ENCODE measurements at places on chromosomes 5 and 9.

DNA sequence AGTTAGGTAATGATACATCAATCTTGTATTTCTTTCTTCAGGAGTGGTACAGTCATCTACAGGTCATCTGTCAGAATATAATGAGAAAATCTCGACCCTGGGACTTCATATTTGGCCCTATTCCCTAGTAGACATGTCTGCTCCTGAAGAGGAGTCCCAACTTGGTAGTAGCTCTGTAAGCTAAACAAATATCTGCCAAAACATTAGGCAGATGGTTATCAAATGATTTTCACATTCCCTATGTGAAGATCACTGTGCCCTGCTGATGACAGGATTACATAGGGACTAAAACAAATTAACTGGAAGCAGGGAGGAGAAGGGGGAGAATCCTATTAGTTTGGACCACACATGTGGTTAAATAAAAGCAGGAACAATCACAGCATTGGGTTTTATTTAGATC, 138.6 kb upstream of the NFIB start:
- DNase-seq: no peak

DNA sequence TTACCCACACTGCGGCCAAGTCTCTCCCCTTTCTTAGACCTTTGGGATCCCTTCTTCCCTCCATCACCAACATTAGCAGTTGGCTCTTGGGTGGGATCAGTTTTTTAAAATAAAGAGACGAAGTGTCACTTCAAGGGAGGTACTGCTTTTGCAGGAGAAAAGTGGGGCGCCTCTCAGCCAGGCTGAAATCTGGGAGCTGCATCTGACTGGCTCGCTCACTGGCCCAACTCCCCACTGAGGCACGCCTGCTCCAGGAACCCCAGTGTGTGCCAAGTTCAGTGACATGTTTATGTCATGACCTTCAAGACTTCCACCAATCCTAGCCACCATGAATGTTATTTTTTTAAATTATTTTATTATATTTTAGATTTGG, 130.5 kb downstream of the MVB12B start:
- no peak for DNase-seq

DNA sequence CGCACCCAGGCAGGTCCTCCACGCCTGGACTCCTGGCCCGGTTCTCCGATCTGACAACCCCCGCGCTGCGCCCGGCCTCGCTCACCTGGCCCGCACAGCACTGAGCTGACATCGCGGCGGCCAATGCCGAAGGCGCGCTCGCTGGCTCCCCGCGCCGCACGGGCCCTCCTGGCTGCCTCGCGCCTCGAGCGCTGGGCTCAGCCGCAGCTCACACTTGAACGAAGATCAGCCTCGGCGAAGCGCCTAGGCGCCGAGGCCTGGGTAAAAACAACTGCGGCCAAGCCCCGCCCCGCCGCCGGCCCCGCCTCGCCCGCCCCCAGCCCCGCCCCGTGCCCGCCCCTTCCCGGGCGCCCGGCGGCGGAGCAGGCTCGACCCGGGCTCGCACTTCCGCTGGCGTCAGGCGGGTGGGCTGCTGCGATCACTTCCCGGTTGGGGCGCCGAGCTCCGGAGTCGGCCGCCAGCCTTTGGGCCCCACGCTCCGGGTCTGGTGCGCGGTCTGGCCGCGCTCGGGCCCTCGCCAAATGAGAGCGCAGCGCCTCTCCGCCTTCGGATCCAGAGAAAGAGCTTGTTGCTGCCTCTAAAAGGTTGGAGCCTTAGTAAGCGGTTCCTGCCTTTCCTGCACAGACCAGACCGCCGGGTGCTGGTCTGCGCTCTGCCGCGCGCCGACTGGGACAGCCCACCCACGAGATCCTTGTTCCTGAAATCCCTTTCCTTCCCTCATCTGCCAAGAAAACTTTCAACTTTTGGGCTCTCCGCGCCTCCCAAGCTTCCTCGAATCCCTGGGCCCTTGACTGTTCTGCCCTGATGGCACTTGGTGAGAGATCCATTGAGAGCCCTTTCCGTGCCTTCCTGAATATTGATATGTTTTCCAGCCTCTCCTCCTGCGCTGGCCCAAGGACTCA, at the start of gene SERINC5:
Gene SERINC5 (minus strand): TSS at position 238 of the 902 bp plus-strand sequence. CDS start 126 bp downstream, at position 112.
- peak; percentile 48 for DNase-seq

GRCh38 chr9:27864644-27865438, 291.6 kb upstream of the C9orf72 start:
- peak; percentile 56 for DNase-seq

DNA sequence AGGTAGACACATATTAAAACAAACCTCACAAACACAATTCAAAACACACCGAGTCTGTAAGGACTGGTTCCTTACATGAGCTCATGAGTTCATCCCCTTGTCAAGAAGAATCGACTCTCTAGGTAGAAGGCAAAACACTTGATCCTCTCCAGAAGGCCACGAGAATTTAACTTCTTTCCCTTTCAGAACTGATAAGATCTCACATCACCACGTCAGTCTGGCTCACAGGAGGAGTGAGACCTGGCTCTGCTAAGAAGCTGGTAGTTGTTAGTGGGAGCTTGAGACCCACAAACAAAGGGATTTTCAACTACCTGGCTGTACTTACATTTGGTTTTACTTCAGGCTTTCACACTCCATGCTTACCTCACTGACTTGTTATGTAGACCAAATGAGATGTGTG, 459.2 kb downstream of the ARHGEF28 start:
- DNase-seq: no peak

DNA sequence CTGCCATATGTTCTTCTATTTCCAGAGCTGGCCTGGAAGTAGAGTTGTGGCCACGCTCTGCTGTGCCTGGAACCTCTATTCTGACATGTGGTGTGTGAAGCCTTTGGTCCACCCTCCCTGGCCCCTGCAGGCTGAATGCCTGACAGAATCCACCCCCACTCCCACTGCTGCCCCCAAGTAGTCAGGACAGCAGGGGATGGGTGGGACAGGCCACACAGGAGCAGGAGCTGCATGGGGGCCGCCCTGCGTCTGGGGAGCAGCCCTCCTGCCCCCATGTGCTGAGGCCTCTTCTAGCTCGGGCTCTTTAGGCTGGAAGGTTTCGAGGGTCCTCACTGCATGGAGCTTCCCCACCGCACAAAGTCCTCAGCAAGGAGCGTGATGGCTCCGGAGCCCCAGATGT, 32.6 kb upstream of the IRX4 start:
- no peak for DNase-seq

- DNase-seq: no peak
Observed at GRCh38 chr9:94148419-94148818, 64.2 kb downstream of the PTPDC1 start.

- no peak for DNase-seq
Observed at GRCh38 chr9:135037521-135038250, 49.8 kb upstream of the OLFM1 start.

DNA sequence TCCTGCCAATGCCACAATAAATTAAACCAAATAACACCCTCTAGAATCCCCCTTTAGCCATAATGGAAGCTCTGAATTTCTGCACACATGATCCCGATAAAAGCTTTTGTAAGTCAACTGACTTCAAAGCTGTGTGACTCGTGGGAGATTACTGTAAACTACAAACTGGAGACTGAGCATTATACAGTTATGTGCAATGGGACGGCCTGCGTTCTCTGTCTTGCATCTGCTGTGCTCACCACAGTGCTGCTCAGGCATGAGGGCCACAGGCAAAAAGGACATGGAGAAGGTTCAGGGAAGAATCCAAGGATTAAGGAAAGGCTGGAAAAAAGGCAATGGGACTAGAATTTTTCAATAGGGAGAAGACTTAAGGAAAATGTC, 184.2 kb downstream of the FANCC start:
- DNase-seq: no peak

GRCh38 chr5:137209232-137209809, 289.8 kb downstream of the SPOCK1 start:
- no peak for DNase-seq

DNA sequence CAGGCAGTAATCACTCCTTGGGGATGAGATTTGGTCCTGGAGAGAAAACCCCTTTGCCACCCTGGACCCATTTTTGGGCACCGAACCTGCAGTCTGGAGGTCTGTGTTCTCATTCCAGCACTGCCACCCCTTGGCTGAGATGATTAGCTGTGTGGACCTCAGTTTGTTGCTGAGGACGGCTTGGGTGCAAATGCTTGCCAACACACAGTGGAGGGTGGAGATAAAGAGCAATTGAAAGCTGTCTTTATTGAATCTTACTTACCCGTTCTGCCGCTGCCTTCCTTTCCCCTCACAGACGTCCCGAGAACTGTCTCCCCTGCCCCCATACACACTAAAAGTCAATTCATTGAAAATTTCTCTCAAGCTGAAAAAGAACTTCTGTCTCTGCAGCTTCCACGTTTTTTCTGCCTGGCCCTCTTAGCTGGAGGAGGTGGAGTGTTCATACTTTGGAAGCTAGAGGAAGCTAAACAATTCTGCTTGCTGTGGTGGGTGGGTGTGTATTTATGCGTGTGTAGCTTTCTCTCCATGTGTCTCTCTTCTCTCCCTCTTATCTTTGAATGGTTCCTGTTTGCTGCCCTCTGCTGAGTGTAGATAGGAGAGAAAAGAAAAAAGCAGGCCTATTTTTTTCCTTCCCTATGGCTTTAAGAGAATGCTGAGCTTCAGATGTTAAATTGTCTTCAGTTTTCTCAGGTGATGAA, 6.6 kb downstream of the GALNT10 start:
- DNase-seq: no peak

DNA sequence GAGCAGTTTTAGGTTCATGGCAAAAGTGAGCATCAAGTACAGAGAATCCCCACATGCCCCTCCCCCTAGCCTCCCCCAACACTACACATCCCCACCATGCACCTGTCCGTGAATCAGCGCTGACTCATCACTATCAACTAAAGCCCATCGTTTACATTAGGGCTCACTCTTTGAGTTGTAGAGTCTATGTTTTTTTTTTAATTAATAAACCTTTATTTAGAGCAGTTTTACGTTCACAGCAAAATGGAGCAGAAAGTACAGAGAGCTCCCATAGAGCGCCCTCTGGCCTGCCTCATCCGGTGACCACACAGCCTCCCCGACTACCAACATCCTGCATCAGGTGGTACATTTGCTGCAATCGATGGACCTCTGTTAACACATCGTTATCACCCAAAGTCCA, 47.9 kb upstream of the UNC5A start:
- DNase-seq: no peak

DNA sequence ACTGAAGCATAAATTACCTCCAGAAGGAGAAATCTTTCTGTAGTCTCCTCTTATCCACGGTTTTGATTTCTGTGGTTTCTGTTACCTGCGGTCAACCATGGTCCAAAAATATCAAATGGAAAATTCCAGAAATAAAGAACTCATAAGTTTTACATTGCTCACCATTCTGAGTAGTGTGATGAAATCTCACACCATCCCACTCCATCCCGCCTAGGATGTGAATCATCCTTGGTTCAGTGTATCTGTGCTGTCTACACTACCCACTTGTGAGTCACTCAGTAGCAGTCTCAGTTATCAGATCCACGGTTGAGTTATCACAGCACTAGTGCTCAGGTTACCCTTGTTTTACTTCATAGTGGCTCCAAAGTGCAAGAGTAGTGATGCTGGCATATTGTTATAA, 371.2 kb downstream of the NFIB start:
- DNase-seq: no peak

DNA sequence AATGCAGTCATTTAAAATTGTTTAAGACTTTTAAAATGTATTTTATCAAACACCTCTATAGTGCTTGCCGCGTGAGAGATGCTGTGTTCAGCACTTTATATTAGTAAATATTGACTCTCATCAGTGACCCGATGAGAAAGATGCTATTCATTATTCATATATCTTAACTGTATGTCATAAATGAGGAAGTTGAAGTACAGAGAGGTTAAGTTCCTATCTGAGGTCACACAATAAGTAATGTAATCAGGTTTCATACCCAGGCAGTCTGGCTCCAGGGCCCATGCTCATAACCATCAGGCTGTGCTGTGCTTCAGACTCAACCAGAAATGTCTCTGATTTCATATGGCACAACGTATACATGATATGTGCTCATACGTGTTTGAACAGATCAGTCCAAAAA, 119.0 kb downstream of the SV2C start:
- DNase-seq: no peak

GRCh38 chr5:51902512-51902911, 519.3 kb downstream of the ISL1 start:
- no peak for DNase-seq

DNA sequence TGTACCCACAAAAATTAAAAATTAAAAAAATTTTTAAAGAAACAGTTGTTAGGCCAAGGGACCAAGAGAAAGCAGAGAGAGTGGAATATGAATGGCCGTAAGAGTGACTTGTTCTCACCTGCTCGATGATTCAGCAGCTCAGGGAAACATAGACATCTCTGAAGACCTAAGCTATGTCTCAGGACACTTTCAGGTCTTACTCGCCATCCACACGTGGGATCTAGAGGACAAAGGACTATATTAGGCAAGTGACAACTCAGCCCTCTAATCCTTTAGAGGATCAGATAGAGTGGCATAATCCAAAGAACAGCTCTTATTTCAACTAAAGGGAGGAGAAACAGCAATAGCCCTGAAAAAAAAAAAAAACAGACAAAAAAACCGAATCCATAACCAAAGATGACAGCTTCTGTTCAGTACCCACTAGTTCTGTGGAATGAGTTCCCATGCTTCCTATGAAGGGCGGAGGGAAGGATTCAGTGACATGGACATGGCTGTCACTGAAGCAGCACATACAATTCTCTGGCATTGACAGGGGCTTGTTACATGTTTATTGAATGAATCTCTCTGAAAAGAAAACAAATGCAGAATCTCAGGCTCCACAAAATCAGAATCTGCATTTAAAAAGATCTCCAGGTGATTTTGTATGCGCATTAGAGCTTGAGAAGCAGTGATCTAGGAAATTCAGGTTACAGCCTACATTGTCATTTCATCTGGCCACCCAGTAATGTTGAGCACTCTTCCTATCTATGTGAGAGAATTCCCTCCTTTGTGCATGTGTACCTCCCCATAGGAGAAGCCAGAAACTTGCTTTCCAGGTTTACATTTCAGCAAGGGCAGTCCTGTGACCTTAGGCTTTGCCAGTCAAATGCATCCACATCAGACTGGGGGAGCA, 96.0 kb downstream of the KIAA1958 start:
- DNase-seq: no peak

DNA sequence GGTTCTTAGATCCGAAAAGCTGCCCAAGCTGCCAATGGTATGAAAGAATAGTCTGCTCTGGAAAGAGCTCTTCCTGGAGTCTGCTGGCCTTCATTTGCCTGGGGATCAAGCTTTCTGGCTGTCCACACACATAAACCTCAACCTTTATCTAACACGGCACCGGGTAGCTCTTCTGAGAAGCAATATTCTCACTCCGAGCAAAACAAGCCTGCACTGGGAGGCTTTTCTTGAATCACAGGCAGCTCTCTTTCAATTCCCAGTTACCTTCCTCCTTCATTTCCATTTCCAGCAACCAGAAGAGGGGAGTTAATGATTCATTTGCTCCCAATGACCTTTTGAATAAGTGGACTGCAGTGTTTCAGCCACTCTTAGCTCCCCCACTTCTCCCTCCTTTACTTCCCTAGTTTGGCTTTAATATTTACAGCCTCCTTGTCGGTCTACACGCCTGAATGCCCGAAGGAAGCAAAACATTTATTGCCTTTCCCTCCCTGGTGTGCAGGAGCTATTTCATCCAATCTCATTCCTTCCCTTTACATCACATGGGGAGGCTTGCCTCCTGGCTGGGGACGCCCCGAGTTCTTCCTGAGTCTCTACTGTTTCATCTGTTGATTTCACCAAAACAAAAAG, 187.1 kb downstream of the ARHGEF28 start:
- DNase-seq: no peak

- DNase-seq: no peak
Observed at GRCh38 chr5:20230010-20230409, 242.0 kb upstream of the CDH18 start.

- no peak for DNase-seq
Observed at GRCh38 chr5:79640571-79641055, 28.4 kb downstream of the TENT2 start.

GRCh38 chr5:172565931-172566665, 75.0 kb upstream of the NEURL1B start:
- DNase-seq: no peak

Measured in kidney capillary endothelial cell (primary cell).